GM13976 (cell line): ENCODE measurements at places on chromosomes 4 and X.

GRCh38 chr4:60562334-60562733 is 637.8 kb upstream of the ADGRL3 start:
- DNase-seq = no peak

GRCh38 chr4:184217634-184218033 is at the start of gene ENPP6:
ENPP6 (minus strand) TSS chr4:184217873; CDS start chr4:184217819, 54 bp downstream.
- DNase-seq = no peak

DNA sequence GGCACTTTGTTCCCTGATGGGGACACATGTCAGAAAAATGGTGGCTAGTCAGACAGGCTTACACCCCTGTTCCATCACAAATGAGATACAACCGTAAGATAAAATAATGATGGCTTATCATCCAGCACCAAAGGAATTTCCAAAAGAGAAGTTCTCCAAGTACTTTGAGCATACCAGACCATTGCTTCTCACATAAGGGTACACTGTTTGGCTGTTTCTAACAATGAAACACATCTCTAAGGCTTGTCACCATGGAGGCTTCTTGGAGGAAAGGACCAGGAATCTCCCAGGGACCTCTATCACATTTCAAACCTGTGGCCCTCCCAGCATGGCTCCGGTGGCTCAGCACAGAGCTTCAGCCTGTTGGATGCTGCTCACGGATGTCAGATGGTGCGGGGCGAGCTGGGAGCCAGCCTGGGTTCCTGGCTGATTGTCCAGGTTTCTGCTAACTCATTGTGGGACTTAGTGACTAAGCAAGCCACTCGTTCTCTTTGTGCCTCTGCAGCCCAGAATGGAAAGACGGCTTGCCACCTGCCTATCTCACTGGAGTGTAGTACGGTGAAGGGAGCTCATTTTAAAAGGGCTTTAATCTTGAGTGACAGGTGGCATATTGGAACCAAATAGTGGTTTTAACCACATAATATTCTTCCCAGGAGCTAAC is 54.5 kb downstream of the FHDC1 start:
- no peak for DNase-seq

GRCh38 chr4:3385711-3386420 is 55.9 kb upstream of the HGFAC start:
- DNase-seq = no peak

- no peak for DNase-seq
Measured at GRCh38 chrX:77223046-77223445, 224.1 kb upstream of the FGF16 start.

DNA sequence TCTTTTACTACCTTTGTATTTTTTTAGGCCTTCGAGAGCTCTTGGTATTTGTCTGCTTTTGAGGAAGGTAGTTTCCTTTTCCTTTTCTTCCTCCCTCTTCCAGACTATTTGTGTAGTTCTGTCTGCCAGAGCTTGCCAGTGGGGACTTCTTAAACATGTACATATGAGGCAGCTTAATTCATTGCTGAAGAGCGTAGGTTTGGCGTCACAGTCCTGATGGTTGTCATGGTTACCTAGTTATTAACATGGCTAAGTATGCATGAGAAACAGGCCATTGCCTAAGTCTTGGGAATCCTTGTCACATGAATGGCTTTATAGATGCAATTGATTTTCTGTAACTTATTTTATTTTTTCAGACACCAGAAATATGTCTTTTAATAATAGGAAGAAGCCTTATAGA is 48.5 kb upstream of the ARMCX2 start:
- no peak for DNase-seq

GRCh38 chrX:39559229-39559628 is 538.5 kb downstream of the BCOR start:
- no peak for DNase-seq

- DNase-seq = no peak
Measured at GRCh38 chr4:75800972-75801371, 76.6 kb downstream of the USO1 start.

DNA sequence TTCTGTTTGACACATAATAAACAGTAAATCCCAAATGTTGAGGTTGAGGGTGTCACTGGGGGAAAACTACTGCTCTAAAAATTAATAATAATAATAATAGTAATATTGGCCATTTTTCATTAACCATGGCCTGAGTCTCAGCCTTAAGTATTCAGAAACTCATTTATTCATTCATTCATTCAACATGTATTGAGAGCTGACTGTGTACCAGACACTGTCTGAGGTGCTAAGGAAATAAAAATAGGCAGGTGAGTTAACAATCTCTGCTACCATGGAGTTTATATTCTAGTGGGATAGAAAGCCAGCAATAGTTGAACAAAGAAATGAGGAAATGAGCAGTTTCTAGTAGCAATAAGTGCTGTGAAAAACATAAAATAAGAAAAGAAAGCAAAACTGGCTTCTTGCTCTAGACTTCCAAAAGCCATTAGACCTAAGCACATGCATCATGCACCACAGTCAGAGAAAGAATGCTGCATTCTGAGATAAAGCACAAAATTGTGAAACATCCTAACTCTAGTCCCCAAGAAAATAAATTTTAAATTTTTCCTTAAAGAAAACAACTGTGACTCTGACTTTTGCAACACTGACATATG is 278.7 kb downstream of the RCHY1 start:
- DNase-seq = peak; percentile 25

- no peak for DNase-seq
Measured at GRCh38 chr4:147355847-147356246, 125.0 kb upstream of the EDNRA start.

GRCh38 chr4:83189631-83190136 is 75.2 kb upstream of the PLAC8 start:
- DNase-seq = no peak

DNA sequence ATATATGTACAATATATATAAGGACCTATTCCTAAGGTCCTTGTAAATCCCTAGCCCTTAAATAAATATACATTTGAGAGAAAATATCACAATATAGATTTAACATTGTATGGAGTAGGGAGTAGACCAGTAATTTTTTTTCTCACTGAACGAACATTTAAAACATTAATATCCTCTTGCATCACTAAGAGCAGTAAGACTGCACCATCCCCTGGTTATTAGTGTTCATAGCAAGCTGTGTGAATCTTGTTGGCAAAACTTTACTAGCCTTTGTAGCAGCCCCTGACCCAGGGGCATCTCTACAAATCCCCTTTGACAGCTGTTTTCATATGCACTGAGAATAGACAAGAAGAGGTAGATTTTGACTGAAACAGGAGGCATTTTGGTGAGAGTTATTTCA is 146.5 kb downstream of the IL1RAPL2 start:
- no peak for DNase-seq

GRCh38 chr4:82661181-82661992 is 99.6 kb upstream of the TMEM150C start:
- DNase-seq = no peak

DNA sequence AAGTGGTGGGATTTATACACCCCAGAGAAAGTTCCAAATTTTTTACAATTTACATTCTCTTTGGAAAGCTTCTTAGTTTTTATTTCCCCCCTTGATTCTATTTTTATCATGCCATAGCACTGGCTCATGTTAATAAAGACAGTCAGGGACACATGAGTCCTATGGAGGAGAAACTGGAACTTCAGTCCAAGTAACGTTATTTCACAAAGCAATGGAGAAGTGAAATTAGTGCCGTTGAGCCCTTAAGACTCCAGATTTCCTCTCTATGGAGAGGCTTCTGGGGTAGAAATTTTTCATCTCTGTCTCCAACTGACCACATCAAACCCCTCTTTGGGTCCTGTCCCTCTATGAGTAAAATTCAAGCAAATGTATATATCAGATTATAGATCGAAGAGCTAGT is 12.8 kb upstream of the TASL start:
- DNase-seq = no peak

- no peak for DNase-seq
Measured at GRCh38 chr4:87901422-87901992, 68.7 kb downstream of the MEPE start.

GRCh38 chr4:48129307-48130014 is 4.6 kb downstream of the TXK start:
- peak; percentile 28 for DNase-seq

DNA sequence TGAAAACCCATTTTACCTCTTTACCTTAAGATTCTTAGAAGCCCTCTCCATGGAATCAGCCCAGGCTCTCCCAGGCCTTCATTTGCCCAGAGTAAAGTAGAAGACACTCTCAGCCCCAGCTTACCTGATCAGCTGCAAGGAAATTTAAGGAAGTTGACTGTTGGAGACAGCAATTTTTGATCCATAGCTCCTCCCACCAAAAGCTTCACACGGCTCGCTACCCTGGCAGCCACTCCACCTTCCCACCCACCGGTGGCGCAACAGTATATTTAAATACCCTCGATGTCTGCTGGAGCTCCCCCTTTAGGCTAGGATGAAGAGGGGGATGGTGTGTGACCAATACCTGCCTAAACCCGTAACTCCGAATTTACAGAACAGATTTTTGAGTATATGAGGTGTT is 75.4 kb downstream of the MBNL3 start:
- no peak for DNase-seq

GRCh38 chrX:136200466-136200865 is 50.7 kb downstream of the MAP7D3 start:
- no peak for DNase-seq

- no peak for DNase-seq
Measured at GRCh38 chrX:17713288-17713687, 24.0 kb upstream of the SCML1 start.

GRCh38 chrX:150352114-150352513 is 11.0 kb upstream of the MAMLD1 start:
- no peak for DNase-seq

DNA sequence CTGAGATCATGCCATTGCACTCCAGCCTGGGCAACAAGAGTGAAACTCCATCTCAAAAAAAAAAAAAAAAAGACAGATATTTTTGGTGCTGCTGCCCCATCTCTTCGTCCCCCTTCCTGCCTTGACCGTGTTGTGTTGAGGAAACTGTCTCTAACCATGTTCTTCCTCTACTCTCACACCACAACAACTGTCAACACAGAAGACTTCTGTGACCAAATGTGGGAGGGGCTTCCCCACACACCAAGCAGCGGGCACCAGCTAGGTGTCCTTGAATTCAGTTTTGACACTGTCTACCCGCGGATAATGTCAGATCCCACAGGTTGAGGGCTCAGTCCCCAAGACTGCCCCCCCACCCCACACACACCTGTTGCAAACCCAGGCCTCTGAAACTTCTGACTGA is 104.7 kb upstream of the BCOR start:
- DNase-seq = peak; percentile 29

DNA sequence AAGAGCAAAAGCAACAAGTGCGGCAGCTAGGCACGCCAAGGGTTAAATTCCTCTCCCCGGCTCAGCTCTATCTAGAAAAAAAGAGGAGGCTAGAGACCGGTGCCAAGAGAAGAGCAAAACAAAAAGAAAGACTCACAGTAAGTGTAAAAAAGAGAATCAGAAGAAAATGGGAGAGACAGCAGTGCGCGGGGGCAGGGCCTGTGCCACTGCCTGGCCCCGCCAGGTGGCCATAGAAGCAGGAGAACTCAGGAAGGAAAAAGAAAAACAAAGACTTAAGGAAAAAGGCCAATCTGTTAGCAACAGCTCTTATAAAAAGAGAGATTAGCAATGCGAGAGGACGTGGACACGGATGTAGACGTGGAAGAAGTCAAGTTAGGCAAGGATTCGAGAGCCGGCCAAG is 3.2 kb downstream of the ACOX3 start:
- DNase-seq = no peak

- no peak for DNase-seq
Measured at GRCh38 chrX:38262715-38263620, 42.3 kb upstream of the SRPX start.

DNA sequence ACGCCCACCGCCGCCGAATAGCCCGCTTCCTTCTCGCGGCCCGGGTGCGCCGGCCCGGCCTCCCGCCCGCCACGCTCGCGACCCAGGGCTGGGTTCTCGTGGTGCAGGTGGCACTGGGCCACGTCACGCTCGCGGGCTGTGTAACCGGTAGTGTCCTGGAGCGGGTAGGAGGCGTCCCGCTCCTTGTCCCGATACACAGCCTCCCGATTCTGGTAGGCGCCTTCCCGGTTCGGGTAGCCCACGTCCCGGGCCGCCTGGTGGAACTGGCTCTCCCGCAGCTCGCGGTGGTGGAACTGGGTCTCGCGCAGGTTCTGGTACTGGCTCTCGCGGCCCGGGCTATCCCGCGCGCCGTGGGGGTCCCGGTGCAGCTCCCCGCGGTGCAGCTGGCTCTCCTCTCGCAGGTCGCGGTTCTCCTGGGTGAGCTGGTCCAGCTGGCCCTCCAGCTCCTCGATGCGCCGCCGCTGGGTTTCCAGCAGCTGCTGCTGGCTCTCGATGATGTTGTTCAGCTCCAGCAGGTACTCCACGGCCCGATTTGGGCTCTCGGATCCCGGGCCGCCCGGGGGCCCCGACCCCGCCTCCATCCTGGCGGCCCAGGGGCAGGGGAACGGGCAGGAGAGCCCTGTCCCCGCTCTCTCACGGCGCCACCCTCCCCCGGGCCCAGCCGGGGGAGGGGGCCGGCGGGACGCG is 39.3 kb upstream of the IQSEC2 start:
- peak; percentile 33 for DNase-seq

DNA sequence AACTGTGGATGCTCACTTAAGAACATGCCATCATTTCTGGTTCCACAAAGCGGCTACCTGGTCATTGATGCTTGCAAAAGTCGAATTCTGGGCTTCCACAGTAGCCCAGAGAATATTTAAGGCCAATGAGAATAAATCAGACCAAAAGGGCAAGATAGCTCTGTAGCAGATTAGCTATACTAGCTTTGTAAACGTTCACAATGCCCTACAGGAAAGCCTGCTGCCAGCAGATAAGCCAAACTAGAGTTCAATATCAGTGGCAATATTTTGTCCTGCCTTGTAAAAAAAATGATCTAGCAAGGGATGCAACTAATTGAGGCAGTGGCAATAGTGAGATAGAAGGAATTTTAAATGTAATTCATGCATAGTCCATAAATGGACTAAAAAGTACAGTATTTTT is 387.7 kb upstream of the TEX13C start:
- DNase-seq = no peak

DNA sequence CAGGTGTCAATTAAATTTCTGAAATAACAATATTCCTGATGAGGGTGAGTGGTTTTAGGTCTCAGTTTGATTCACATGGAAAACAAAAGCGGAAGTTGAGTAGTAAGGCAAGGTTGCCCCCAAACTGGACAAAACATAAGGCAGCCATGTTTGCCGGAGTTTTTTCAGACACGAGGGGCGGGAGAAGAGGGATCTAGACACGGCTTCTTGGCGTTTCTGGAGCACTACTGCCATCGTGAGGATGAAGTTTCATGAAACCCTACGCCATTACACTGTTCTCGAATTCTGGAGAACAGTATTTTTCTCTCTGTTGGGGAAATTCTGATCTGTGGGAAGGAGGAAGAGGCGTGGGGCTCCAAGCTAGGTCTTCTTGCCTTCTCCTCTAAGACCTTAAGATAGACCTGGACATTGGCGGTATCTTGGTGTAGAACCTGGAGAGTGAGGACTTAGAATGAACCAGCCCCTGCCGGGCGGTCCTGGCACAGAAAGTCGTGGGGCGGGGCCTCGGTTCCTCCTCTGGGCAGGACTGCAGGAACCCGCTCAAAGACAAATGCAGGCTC is 160.3 kb downstream of the OR13H1 start:
- DNase-seq = peak; percentile 42
